ENCODE measurements at places on chromosomes 16 and 17.

GRCh38 chr17:39915559-39915958, 2.9 kb downstream of the GSDMB start:
- DNase-seq: no peak

- no peak for DNase-seq
Observed at GRCh38 chr16:57445510-57445909, 1.7 kb downstream of the CIAPIN1 start.

GRCh38 chr17:36592716-36593321, 1.1 kb downstream of the DHRS11 start:
- no peak for DNase-seq

GRCh38 chr17:80487511-80487910, 11.1 kb upstream of the NPTX1 start:
- DNase-seq: no peak

- no peak for DNase-seq
Observed at GRCh38 chr17:3719265-3719664, 4.4 kb upstream of the HASPIN start.
